Stimulated activated CD8-positive, alpha-beta memory T cell treated with anti-CD3 and anti-CD28 coated beads, Interleukin-4, amount 100 ng/mL, for 24 hours (primary cell): ENCODE measurements at places on chromosomes 5 and 9.

DNA sequence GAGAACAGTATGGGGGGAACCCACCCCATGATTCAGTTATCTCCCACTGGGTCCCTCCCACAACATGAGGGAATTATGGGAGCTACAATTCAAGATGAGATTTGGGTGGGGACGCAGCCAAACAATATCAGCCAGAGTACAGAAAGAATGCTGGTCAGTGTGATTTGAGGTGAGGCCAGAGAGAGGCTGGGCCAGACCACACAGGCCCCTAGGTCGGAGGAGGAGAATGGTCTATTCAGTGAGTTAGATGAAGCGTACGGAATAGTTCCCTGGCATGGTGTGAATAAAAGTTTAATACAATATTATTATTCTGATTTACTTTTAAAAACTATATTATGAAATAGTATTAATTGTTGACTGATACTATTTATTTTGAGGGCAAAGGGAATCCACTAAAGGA lies 39.7 kb downstream of the PCSK5 start:
- no peak for DNase-seq

GRCh38 chr5:93995126-93995621 lies 253.8 kb upstream of the POU5F2 start:
- no peak for DNase-seq

- no peak for DNase-seq
These were observed 141.9 kb downstream of the ST8SIA4 start for GRCh38 chr5:100761192-100761591.

GRCh38 chr9:22119522-22120158 lies 110.5 kb upstream of the CDKN2B start:
- no peak for DNase-seq

DNA sequence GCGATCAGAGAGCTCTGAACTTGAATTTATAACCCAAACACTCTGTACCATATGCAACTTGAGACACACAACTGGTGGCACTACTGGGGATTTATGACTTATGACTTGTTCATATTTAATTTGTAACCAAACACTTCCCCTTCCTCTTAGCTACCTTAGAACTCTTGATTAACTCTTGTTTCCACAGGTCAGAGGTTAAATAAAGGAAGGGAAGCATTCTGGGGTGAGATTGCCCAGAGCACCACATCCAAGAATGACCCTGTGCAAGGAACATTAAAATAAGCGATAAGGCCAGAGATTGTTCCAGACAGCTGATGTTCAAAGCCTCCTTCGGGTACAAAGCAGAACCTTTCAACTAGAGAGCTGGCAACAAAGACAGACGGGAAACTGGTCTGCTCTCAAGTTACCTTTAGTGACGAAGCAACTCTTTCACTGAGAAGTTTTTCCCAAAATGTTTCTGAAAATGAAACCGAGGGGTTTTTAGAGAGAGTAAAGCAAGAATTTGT lies 242.6 kb downstream of the DENND1A start:
- DNase-seq = no peak
